DMS153 (cell line): ENCODE measurements at places on chromosomes 4 and X.

DNA sequence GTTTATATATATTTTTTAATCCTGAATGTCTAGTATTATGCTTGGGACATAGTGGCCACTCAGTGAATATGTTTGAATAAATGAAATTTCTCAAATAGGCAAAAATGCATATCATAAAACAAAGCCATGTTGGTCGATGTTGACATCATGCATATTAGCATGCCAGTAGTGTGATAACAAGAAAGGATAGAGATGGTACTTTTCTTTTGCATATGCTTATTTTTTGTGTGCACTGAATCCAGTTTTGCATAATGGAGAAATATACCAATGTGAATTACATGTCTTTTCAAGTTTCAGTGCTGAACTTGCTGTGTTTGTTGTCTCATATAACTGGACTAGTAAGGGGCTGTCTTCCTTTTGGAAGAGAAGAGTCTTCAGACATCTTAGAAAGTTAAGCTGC, 7.5 kb downstream of the CPE start:
- DNase-seq: no peak

DNA sequence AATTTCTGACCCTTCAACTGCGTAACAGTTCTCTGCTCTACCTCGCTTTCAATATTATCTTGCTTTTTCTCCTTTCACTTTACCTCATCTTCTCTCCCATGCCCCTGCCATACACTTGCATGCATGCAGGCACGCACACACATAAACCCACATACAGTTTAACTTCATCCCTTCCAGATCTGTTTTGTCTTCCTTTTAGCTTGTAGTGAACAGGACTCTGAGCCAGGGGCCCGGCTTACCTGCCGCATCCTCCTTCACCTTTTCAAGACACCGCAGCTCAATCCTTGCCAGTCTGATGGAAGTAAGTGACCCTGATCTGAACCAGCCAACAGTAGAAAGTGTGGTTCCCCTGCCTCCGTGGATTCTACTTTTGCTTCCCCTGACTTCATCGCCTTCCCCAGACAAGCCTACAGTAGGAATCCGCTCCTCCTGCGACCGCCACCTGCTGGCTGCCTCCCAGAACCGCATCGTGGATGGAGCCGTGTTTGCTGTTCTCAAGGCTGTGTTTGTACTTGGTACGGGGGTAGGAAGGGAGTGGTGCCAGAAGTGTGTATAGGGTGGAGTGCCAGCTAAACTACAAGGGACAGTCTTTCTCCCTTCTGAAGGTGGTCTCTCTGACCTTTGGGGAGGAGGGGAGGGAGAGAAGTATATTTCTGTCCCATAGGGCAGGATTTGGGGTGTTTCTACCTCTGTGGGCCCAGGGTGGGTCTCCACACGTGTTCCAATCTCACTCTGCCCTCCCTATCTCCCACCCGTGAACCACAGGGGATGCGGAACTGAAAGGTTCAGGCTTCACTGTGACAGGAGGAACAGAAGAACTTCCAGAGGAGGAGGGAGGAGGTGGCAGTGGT, 10.7 kb downstream of the MED12 start:
- DNase-seq: no peak

- no peak for DNase-seq
These were observed 58.1 kb downstream of the MAML3 start for GRCh38 chr4:140095694-140096482.

DNA sequence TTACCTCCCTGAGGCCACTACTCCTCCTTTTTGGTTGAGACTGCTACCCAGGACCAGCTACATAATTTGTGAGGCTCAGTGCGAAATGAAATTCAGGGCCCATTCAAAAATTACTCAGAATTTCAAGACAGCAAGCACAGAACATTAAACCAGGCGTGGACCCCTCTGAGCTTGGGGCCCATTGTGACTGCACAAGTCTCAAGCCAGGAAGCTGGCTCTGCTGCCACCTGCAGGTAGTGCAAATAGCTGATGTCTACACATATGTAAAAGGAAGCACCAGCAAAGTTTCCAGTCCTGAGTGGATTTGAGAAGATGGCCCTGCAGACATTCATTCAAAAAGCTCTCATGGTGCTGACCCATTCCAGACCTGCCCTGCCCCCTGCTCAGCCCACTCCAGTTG, 213.4 kb upstream of the LNX1 start:
- DNase-seq: peak; percentile 3

DNA sequence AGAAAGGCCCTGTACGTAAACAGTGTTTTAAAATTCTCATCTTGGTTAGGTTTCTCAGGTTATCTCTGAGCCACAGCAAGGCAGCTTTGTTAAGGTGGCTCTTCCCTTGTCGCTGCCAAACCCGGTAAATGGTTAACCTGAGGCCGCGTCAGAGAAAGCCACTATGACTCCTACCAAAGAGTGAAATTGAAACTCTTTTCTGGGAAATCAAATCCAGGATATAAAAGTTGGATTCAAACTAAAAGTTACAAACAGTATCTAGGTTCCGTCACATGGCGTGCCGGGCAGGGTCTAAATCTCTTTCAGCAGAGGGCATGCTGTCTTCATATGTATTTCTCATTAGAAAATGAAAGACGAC, 433 bp downstream of the MMAA start:
- no peak for DNase-seq

GRCh38 chr4:87165892-87166291, 54.5 kb downstream of the KLHL8 start:
- no peak for DNase-seq

DNA sequence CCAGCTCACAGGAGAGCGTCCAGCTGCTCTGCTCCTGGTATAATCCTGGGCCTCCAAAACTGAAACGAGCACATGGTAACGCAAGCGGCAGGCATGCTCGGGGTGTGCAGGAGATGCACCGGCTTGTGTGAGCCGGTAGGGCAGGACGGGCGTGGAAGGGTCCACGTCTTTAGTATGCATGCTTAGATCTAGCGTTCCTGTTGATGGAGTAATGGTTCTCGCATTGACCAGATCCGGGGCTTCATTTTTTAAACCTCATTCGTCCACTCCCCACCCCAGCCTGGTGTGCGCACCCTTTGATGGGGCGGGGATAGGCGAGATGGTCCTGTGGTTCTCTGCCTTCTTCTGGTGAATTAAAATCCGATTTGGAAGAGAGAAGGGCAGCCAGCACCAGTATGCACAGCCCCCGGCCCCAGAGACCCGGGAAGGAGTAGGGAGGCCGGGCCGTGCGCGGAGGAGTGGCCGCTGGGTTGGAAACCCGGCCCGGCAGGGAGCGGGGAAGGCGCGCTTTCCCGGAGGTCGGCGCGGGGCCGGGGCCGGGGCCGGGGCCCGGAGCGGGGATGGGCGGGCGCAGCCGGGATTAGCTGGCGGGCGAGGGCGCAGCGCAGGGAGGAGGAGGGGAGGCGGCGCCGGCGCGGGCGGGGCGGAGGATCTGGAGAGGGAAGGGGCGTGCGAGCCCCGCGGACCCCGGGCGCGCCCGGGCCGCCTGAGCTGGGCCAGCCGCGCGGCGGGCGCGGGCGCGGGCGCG, 39.9 kb downstream of the FAM149A start:
- peak; percentile 23 for DNase-seq

GRCh38 chr4:39710098-39710896, 12.4 kb downstream of the UBE2K start:
- DNase-seq: no peak

DNA sequence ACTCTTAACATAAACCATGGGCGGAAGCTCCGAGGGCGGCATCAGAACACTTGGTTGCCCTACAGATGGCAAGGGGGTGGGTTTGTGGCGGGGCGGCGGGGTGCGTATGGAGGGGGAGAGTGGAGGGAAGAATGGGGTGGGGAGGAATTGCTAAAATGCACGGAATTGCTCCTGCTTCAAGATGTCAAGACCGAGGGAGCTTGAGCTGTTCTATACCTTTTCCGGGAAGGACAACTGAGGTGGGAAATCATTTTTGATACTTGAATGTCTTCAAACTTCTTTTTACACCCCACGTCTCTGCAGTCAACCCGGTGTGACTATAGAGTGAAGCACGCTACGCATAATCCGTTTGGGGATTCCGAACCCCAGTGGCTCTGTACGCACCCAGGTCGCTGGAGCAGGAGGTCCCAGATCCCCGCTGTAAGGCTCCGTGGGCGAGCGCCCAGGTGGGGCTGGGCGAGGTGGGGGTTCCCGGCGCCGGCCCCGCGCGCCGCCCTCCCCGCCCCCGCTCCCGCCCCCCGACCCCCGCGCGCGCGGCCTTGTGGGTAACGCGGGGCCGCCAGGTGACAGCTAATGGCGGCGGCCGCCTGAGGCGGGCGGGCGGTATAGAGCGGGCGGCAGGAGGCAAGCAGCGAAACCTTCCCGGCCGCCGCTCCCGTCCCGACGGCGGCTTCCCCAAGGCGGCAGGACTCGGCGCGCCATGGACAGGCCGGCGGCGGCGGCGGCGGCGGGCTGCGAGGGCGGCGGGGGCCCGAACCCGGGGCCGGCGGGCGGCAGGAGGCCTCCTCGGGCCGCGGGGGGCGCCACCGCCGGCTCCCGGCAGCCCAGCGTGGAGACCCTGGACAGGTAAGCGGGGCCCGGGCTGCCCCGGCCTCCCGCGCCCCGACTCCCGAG, at the start of gene MTMR1:
MTMR1 (plus strand) TSS at position 566 of the 894 bp plus-strand sequence; CDS start at position 701, 135 bp downstream.
- no peak for DNase-seq

DNA sequence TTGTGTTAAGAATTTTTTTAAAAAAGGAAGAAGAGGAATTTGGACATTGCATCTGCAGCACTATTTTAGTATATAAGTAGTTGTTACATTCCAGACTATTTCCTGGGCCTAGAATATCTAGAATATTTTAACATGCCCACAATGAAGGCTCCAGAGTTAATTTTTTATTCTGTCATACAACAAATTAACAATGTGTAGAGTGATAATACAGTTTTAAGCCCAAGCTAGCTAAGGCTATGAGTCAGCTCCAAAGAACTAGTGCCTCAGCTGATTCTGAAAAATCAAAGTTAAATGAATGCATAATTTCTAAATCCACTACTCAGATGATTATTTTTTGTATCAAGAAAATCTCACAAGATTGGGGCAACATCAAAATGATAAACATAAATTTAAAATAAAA, 231.4 kb downstream of the PRDM5 start:
- no peak for DNase-seq

DNA sequence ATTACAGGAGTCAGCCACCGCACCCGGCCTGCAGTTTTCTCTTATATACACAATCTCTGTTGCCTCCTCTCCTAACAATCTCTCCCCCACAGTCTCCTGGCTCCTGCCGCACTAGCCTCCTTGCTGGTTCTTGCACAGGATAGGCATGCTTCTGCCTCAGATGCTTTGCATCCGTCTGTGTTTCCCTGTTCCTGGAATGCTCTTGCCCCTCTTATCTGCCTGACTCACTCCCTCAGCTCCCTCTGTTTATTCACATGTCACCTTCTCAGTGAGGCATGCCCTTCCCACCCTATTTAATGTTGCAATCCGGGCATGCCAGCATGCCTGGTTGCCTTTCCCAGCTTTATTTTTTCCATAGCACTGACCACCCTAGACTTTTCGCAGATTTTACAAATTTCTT, 161.9 kb downstream of the PHF8 start:
- DNase-seq: no peak

- DNase-seq: no peak
These were observed 46.5 kb upstream of the RAB9B start for GRCh38 chrX:103878466-103879122.

- no peak for DNase-seq
These were observed 41.5 kb downstream of the REELD1 start for GRCh38 chr4:146255874-146256273.

- DNase-seq: no peak
These were observed 138.9 kb upstream of the PTCHD1 start for GRCh38 chrX:23195761-23196160.

DNA sequence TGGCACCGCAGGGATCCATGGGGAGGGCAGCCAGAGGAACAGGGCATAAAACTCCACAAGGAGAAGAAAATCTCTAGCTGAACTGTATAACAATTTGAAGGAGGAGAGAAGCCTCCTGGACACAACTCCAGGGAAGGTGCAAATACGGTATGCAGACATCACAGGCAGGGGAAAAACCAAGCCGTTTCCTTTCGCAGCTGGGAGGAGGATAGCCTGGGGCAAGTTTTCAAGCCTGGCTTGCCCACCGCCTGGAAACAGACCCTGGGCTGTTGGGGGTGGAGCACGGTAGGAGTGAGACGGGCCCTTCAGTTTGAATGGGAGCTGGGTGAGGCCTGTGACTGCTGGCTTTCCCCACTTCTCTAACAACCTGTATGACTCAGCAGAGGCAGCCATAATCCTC, 43.4 kb upstream of the TAF9B start:
- no peak for DNase-seq

- DNase-seq: no peak
These were observed 52.1 kb downstream of the XAGE2 start for GRCh38 chrX:52420824-52421443.

DNA sequence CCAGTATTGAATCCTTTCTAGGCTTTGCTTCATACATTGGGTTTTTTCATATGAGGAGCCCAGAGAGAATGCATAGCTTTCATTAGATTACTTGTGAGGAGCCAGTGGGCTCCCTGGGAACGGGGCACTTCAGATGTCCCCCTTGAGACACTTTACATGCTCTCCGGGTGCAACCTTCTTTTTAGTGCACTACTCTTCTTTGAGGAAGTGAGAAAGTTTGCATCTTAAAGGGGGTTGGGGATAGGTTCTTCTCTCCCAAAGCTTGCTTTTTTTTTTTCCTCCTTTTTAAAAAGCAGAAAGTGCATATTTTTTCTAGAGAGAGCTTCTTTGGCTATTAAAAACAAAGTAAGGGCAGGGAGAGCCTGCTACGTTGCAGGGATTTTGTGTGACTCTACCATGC, 4.3 kb downstream of the HADH start:
- no peak for DNase-seq

GRCh38 chr4:159209249-159209648, 106.4 kb downstream of the RAPGEF2 start:
- DNase-seq: no peak

GRCh38 chr4:20723019-20723418, 22.8 kb downstream of the PACRGL start:
- DNase-seq: no peak

GRCh38 chr4:20367446-20367845, 115.7 kb downstream of the SLIT2 start:
- no peak for DNase-seq

DNA sequence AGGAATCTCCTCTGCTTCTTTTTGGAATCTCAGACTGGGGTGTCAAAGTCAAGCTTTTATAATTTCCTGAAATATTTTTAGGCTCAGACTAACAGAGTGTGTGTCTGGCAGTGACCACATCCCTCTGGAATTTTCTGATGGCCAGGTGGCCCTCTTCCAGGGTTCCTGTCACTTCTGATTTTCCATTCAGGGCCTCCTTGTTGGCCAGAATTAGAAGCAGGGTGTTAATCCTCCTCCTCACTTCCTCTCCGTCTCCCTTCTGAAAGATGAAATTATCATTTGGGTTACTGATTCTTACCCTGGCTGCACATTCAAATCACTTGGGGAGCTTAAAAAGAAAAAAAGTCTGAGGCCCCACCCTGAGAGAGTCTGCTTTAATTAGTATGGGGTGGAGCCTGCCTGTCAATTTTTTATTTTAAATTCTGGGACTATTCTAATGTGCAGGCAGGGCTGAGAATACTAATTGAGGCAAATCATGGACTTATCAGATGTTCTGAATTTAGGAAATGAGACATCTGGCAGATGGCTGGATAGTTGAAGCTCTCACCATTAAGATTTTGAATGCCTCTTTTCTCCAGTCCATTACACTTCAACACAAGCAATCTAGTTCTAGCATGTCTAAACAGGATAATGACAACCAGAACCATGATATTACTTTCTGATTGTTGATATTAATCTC, 43.2 kb downstream of the HAND2 start:
- no peak for DNase-seq
